Left ventricle myocardium superior (tissue), 1 donor: ENCODE measurements at places on chromosomes 3 and 15.

GRCh38 chr3:154115332-154115731 lies 5.9 kb upstream of the ARHGEF26 start:
- DNase-seq: no peak

DNA sequence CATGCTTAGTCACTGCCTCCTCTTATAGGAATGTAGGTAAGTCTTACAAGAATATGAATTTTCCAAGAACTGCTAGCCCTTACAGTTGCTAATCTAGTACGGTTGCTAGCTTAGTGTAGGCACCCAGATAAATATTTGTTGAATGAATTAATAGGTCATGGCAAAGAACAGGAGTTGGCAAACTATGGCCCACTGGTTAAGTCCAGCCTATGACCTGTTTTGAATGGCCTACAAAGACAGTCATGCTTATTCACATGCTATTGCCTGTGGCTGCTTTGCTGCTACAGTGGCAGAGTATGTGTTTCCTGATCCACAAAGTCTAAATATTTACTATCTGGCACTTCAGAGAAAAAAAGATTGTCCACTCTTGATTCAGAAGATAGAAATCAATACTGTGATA lies 631.8 kb downstream of the AGBL1 start:
- DNase-seq: no peak

DNA sequence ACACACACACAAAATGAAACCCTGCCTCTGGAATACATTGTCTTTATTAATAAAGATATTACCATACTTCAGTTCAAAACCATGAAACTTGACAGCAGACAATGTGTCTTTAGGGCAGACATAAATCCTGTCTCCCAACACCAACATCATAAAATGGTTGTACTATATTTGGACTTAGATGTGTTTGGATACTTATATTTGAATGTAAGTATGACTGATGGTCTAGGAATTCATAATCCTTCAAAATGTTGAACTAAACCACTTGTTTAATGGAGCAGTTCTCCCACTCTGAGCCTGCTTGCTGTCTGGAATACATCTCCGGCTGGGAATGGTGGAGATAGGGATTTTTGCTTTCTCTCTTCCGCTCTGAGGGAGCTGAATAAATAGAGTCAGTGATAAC lies 10.6 kb downstream of the FBN1 start:
- DNase-seq: no peak

DNA sequence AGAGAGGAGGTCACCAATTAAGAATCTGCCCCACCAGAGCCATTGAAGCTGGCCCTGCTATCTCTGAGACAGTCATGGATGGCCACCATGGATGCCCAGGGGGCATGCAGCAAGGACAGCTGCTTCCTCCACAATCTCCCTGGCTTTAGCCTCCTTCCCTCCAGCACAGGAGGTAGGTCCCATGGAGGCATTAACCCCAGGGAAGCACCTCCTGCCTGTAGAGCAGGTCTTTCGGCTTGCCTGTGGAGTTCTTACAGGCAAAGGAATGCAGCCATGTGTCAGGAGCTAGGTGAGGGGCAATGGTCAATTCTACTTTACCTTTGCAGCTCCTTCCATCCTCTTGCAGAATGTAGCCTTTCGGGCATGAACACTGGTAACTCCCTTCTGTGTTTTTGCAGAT lies 93.8 kb downstream of the DUT start:
- DNase-seq: no peak

GRCh38 chr15:76837474-76837873 lies 67.7 kb downstream of the SCAPER start:
- no peak for DNase-seq

DNA sequence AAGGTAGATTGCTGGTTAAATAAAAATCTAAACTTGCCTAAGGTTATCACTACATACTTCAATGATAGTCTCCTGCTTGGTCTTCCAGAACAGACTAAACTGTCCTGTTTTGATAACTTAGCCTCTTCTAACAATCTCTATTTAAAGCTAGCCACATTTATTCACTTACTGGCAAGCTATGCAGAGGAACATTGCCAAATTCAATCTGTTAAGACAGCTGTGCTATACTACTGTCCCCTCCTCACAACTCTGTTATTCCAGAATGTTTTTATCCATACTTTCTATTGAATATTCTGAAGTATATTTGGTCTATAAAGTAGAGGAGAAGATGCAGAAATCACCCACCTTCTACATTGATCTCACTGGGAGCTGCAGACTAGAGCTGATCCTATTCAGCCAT lies 594.0 kb upstream of the CCDC54 start:
- DNase-seq: no peak
